Astrocyte of the spinal cord (primary cell): ENCODE measurements at places on chromosomes 1 and 21.

GRCh38 chr1:178495158-178495557, 1.6 kb downstream of the CLEC20A start:
- no peak for DNase-seq

DNA sequence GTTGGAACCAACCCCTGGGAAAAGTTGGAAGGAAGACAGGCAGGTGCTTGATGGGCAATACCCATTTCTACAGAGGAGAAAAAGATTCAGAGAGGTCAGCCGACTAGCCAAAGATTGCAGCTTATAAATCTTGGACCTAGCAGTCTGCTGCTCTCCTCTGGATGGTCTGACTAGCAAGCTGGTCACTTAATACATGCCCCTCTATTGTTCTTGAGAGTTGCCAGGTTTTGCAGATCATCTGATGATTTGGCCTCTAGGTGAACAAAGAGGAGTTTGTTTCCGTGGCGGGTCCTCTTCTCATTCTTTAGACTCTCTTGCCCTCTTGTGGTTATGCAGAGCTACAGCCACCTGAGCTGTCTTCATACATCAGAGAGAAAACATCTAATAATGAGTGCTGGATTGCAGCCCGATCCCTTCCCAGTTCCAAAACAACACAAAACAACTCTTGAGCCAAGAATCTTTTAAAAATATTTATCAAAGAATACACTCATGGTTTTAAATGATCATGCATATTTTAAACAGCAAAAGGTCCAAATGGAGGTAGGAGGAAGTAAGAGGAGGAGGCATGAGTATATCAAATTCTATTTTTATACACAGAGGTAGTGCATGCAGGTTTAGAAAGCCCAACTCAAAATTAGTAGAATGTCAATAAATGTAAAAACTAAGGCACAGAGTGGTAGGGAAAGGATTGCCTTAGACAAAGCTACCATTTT, 115.7 kb downstream of the SLC30A10 start:
- DNase-seq: peak; percentile 81

GRCh38 chr1:230979952-230980351, 1.1 kb downstream of the ARV1 start:
- DNase-seq: no peak

DNA sequence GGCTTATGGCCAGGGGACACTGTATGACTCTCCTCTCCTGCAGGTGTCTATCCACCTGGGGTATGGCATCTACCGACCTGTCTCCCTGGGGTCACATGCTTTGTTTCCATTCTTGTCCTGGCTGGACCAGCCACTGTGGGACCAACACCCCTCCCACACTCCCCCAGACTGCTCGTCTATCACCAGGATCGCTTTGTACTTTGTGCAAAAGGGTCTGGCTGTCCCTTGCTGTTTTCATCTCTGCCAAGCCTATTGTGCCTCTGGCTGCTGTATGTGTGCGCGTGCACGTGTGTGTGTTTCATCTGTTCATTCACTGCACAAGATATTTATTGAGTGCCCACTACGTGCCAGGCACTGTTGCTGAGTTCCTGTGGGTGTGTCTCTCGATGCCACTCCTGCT, 25.5 kb downstream of the ETNK2 start:
- no peak for DNase-seq

- no peak for DNase-seq
Measured at GRCh38 chr1:226671277-226671676, 67.8 kb downstream of the ITPKB start.

DNA sequence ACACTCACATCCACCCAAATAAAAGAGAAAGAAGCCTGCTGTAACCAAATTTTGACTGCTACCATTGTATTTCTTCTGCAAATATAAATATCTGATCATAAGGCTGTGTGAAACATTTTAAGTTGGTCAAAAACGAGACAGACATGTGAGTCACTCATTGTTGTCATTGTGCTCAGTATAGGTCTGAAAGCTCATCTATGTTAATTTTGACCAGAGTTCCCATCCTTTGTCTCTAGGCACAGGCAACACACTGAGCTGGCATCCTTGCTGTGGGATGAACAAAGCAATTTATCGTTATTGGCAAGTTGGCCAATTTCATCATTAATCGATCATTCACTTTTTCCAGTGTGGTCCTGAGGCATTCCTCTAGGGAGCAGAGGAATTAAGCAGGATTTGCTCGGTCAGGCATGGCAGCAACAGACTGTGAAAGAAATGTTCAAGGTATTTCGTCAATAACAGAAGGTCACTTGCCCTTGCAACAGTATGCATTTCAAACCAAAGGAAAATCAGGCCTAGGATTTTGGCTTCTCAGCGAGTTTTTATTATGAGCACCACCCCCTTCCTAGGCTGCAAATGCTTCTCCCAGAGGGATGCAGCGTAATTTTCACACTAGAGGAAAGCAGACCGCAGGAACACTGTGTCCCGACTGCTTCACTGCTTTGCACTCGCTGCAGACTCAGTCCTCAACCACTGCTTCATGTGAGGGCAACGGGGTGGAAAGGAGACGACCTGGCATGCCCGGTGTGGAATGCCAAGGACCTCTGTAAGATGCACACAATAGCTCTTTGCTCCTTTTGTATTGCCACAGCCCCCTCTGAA, 87.9 kb upstream of the SMYD2 start:
- no peak for DNase-seq

DNA sequence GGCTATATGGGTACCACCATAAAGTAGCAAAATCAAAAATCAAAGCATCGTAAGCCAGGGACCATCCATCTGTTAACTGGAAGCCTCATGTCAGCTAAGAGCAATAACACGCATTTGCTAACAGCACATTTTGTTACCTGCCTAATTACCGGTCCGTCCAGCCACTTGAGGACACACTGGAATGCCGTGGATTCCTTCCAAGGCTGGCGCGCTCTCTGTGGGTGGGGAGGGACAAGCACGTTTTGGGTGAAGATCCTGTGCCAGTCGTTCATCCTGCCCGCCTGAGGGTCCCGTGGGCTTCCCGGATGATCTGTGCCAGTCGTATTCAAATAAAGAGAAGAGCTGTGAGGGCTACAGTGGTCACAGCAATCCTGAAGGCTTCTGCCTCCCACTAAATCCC, 6.2 kb downstream of the NPHP4 start:
- DNase-seq: no peak

GRCh38 chr1:77282187-77282865, 507 bp downstream of the AK5 start:
- DNase-seq: peak; percentile 36

DNA sequence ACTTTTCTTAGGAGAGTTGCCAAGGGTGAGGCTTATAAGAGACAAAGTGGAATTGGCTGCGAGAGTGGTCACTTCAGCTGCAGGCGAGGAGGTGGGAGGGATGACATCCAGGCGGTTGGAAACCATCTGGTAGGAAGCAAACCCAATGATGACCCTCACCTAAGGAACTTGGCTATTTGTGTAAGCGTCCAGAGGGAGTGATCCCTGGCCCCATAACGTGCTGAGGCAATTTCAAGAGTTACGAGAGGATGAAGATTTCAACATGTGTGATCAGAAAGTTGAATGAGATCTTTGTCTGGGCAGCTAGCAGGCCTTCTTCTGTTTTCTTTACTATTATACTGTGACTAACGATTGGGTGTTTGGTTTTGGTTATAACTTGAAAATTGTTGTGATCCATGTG, 102.7 kb upstream of the VANGL1 start:
- DNase-seq: no peak

DNA sequence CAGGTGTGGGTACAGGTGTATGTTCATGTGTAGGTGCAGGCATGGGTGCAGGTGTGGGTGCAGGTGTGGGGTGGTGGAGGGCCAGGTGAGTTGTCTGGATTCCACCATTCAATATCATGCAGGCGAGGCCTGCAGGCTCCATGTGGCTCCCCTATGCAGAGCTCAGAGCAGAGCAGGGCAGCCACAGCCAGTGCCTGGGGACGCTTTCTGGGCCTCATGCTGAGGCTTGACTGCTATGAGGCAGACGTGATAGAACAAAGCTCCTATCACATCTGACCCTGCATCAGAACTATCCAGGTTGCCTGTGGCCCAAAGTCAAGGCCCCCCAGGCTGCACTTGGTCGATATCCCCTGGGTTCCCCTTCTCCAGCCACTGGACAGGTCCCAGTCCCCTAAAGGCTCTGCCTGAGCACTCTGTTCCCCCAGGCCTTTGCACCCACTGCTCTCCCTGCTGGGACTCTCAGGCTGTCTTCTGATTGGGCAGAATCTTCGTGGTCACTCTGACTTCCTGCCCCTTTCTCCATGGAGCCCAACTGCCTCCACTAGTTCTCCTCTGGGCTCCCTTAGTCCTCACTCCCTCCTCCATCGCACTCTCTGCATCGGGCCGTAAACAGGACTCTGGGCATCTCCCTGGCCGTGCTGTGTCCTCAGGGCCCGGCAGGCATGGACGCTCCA, 78.6 kb upstream of the ACTL8 start:
- no peak for DNase-seq

- DNase-seq: no peak
Measured at GRCh38 chr1:162840250-162840839, 20.6 kb downstream of the CCDC190 start.

DNA sequence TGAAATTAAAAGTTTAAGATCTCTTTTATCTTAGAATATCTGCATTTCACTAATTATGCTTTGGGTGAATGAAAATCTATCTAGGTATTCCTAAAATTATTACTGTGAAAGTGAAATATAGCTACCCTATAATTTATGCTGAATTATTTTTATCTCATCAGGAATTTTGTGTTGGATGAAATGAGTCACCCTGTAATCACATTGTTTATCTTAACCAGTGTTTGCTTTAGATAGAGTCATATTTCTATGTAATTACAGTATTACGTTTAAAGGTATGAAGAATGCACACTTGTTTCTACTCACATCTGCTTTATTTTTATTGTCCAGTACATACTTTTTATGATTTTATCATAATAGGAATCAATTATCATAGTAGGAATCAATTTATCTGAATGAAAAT, 249.2 kb downstream of the NCAM2 start:
- no peak for DNase-seq

DNA sequence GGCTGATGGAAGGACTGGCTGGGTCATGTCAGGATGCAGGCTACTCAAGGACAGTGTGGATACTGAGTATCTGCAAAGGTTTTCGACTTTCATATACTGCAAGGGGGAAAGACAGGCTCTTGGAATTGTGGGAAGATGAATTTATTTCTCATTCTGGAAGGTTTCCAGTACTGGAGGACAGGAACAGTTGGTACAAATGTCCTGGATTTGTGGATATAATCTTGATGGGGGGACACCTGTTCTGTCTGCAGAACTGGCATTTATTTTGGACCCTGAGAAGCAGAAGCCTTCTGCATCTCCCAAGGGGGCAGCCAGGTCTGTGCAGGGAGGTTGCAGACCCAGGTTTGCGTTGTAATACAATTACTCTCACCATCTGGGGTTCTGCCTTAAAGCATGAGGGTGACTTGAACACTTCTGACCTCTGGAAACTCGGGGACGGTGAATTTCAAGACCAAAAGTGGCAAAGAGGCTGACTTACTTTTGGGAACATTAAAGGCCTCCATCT, 65.8 kb downstream of the NOS1AP start:
- DNase-seq: no peak

- peak; percentile 17 for DNase-seq
Measured at GRCh38 chr1:150765296-150765976, at the start of gene CTSS. Gene CTSS, minus strand, starts transcription at chr1:150765778. Its CDS starts 1,015 bp downstream, at chr1:150764763.

DNA sequence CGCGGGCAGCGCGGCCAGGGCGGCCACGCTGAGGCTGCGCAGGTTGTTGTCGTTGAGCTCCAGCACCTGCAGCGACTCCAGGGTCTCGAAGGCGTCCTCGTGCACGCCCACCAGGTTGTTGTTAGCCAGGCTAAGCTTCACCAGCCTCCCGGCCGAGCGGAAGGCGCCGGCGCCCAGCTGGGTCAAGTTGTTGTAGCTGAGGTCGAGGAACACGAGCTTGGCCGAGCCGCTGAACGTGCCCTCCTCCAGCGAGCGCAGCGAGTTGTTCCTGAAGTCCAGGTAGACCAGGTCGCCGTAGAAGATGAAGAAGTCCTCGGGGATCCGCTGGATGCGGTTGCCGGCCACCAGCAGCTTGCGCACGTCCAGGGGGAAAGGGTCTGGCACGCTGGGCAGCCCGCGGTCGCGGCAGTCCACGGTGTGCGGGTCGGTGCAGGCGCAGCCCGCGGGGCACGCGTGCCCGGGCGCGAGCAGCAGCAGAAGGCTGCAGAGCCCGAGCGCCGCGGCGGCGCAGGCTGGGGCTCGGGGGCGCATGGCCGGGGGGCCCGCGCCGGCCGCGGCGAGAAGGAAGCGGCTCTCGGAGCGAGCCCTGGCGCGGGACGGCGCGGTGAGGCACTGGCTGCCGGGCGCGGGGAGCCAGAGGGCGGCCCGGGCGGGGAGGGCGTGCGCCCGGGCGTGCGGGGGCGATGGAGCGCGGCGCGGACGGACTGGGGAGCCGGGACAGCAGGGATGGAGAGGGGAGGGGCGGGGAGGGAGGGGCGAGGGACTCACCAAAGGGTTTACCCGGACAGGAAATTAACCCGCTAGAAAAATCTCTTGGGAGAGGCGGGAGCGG, 524 bp downstream of the LRRC38 start:
- no peak for DNase-seq

DNA sequence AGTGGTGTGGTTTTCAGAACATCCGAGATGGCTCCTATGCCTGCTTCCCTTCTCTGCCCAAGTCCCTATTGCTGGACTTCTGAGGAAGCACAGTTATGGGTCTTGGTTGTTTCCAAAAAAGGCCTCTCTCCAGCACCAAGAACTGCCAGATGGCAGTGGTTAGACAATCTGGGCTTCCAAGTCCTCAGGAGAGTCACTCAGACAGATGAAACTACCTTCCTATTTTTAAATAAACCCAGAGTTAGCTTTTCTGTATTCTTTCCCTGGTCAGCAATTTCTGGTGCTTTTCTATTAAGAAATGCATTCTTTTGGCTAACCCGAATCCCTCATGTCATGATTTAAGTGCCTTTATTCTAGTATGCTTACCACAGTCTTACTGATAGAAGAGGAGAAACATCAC, 245.9 kb downstream of the PRDM2 start:
- DNase-seq: no peak

- no peak for DNase-seq
Measured at GRCh38 chr1:920521-920920, 3.2 kb upstream of the SAMD11 start.

- DNase-seq: peak; percentile 41
Measured at GRCh38 chr1:48470481-48470855, 1.5 kb downstream of the SPATA6 start.

DNA sequence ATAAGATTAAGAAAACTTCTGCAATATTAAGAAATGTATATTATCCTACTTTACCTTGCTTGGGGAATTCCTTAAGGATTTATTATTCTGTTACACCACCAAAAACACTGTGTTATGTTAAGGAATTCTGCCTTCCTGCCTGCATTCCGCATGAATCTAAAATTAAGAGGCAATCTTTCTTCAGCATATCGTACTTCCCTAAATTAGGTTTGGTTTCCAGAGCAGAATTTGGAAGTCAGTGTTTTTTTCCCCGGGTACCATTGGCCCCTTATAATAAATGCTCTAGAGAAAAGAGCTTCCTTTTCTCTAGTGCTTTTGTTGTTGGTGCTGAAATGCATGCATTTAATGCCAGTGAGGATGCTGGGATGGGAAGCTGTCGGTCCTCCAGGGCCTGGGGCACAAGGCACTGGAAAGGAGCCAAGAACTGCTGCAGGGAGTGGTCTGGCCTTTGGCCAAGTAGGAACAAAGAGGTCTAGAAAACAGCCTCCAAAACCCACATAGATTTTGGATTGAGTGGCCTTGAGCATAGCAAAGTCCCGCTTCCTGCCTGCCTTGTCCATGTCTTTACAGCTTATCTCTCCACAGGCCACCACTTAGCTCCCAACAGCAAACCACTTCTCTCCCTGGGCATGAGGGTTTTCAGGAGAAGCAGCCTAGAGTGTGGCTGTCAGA, 69.9 kb downstream of the RRAGC start:
- DNase-seq: no peak
